ENCODE measurements at places on chromosomes 11 and 22.

DNA sequence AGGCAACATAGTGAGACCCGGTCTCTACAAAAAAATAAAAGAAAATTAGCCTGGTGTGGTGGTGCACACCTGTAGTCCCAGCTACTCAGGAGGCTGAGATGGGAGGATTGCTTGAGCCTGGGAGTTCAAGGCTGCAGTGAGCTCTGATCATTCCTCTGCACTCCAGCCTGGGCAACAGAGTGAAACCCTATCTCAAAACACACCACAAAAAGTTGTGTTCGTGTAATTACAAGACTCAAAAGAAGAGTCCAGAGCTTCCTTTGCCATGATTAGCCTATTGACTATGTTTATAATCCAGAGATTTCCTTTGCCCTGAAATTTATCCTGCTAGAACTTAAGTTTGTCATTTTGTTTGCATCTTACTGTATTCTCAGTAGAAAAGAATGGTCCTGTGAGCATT lies 21.0 kb downstream of the SGSM3 start:
- no peak for DNase-seq

- no peak for DNase-seq
Measured at GRCh38 chr11:64581057-64581523, 9.9 kb upstream of the SLC22A12 start.

DNA sequence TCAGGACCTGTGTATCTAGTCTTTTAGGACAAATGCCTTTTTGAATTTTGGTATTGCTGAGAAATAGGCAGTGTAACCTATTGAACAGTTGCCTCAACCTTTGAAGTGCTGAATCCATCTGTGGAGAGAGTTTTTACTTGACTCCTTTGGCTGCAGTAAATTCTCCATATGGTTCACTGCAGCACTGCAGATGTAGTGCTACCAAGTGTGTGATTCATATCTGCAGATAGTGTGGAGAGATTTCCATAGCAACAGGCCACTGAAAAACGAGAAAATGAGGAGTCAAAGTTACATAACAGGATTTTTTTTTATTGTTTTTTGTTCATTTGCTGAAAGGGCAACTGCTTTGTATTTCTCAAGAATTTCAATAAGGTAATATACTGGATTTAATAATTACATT lies 356.1 kb downstream of the RAB38 start:
- DNase-seq = peak; percentile 5

DNA sequence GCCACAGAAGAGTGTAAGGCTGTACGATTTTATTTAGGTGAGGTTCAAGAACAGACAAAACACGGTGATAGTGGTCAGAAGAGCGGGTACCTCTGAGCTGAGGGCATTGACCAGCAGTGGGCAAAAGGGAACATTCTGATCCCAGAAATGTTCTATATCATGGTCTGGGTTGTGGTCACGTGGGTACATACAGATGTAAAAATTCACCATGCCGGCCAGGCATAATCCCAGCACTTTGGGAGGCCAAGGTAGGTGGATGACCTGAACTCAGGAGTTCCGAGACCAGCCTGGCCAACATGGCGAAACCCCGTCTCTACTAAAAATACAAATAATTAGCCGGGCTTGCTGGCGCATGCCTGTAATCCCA lies 31.1 kb upstream of the GCAT start:
- DNase-seq = no peak

DNA sequence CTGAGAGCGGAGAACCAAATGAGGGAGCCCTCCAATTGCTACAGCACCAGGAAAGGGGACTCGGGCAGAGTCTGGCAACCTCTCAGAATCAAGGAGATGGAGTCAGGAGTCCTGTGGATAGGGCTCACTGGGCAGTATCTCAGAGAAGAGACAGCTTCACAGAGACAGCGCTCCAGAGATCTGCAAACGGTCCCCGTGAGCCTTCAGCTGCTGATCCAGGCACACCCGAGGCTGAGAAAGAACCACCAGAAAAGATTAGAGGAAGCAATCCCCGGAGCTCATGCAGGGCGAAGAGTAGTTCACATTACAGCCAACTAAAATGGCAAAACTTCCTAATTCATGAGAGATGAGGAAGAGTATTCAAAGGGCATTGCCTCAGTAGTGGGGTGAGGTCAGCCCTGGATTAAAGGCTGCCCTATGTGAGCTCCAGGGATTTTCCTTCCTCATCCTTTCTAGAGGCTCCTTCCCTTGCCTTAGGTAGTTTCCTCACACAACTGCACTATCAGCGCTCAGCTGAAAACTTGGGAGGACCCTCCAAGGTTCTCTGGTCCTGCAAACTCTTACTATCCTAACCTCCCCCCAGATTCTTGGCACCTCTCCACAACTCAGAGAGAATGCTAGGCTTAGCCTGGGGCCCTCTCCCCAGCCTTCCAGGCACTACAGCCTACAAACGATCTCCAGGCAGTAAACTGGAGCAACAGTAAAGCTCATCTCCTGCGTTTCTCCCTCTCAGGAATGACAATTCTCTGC lies 23.7 kb downstream of the SCN4B start:
- no peak for DNase-seq

DNA sequence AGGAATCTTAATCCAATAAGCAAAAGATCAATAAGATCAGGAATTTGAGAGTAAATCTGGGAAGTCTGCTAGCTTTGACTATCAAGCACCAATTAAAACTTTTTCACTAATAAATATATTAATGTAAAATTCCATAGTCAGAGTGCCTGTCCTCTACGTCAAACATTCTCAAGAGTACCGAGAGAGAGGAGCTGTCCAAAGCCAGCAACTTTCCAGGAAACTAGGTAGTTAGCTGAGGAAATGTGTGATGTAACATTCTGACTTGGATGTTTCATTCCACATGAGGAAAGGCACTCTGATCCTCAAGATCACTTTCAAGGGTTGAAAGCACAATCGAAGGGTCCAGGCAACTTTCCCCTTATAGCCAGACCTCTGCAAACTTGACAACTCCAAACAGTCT lies 113.2 kb downstream of the STK33 start:
- no peak for DNase-seq

DNA sequence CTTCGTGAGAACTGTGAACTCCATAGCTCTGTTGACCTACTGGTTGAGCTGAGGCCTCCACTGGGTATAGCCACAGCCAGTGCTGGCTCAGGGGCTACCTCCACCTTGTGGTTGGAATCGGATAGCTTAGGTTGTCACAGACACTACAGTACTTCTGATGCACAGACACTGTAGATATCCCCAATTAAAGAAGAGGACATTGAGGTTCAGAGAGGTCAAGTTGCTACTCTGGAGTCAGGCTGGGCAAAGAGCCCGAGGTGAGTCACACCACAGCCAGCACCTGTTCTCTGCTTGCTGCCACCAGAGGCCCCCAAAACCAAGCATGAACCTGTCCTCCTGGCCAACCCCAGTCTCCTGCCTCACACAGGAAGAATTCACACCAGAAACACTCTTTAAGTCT lies 5.4 kb downstream of the UFD1 start:
- DNase-seq = no peak

DNA sequence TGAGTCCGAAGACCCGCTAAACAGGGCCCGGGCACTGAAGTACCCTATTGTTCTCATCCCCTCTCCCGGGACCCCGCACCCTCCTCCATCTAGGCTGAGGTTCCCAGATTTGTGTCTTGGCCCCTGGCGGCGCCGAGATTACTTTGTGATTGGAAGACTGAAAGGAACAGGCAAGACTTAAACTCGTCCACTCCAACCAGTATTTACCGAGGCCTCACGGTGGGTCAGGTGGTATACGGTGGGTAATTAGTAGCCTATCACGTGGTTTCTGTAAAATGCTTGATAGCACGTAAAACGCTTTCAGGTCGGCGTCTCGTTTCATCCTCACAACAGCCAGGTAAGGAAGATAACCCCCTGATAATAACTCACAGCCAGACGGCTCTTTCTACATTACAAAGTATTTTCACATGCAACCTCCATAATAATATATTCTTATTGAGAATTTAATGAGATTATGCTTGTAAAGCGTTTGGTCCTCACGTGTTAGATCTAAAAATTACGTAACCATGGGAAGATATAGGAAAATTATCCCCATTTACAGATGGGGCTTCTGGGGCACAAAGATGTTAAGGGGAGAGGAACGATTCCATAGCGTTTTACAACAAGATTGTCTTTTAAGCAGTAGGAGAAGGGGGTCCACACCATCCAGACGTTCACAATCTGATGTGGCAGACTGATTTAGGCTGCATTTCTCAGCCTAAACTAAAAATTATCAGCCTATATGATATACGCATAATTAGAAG lies 642 bp upstream of the PIK3C2A start:
- DNase-seq = peak; percentile 58

- peak; percentile 45 for DNase-seq
Measured at GRCh38 chr22:44661070-44661469, 40.9 kb upstream of the PRR5 start.

- no peak for DNase-seq
Measured at GRCh38 chr11:117927926-117928325, 1.3 kb downstream of the TMPRSS13 start.

DNA sequence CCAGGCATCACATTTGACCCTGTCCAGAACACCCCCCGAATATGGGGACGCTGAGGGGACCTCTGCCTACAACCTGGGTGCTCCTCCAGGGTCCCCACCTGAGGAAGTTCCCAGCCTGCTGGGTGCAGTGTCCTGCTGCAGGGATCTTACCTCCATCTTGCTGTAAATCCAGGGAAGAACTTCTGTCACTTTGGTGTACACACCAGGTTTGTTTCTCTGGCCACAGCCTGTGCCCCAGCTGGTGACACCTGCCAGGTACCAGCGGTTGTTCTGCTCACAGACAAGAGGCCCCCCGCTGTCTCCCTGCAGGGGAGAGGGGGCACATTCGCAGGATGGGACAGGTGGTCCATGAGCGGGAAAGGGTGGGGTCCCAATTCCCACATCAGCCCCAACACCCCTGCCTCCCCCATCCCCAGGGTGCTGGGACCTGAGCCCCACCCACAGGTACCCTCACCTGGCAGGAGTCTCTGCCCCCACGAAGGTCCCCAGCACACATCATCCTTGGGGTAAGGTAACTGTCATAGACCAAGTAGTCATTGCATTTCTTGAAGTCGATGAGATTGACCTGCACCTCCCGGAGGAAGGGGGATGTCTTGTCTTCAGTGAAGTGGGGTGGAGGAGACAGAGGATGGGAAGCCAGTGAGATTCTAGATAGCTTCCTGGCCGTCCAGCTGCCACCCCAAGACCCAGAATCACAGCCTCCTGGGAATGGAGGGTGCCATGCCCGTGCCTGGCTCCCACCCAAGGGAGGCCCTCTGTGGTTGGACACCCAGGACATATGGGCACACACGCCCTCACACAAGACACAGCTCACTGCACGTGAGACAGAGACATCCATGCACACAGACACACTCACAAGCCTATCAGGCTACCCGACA lies 25.5 kb downstream of the TMPRSS13 start:
- DNase-seq = no peak

GRCh38 chr22:38468443-38469305 lies 778 bp downstream of the KDELR3 start:
- DNase-seq = peak; percentile 45

DNA sequence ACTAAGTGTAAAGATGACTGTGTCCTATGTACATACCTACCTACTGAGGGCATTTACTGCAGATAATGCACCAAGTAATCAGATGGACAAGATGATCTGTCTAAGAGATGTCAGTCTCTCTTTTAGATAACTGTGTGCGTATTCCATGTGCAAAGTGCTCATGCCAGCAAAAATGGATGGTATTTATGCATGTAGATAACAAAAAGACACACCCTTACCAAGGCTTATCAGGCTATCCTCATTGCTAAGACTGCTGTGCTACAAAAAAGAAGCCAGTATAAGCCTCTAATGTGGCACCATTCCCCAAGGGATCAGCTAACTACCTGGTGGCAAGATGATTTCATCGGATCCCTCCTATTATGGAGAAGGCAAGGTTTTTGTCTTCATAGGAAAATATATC lies 34.3 kb upstream of the CD44 start:
- DNase-seq = no peak

GRCh38 chr11:21653951-21654421 lies 538.9 kb upstream of the ANO5 start:
- DNase-seq = no peak

DNA sequence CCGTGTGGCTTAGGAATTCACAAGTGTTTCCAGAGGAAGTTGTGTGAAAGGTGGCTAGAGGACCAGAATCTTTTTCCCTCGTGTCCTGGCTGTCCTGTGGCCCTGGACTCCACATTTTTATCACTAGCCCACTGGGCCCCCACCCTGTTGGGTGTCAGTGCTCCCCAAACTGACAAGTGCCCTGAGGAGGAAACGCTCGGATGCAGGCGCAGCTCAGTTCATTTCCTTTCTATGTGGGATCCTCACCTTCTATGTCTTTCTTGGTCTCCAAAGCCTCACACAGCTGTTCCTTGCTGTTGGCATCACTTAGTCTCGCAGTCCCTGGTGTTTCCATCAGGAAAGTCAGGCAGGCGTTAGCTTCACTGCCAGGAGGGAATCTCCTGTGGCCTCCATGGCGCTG lies 68.0 kb upstream of the KCNQ1OT1 start:
- no peak for DNase-seq

DNA sequence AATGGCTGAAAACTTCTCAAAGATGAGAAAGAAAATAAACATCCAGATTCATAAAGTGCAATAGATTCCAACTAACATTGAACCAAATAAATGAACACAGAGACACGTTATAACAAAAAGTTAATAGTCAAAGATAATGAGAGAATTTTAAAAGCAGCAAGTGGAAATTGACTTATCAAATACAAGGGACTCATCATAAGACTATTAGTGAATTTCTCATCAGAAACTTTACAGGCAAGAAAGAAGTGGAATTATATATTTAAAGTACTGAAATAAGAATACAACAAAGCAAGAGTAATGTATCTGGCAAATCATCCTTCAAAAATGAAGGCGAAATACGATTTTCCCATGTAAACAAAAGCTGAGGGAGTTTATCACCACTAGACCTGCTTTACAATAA lies 852.7 kb downstream of the LRRC4C start:
- no peak for DNase-seq

GRCh38 chr22:44426981-44427380 lies 71.1 kb downstream of the RTL6 start:
- no peak for DNase-seq

DNA sequence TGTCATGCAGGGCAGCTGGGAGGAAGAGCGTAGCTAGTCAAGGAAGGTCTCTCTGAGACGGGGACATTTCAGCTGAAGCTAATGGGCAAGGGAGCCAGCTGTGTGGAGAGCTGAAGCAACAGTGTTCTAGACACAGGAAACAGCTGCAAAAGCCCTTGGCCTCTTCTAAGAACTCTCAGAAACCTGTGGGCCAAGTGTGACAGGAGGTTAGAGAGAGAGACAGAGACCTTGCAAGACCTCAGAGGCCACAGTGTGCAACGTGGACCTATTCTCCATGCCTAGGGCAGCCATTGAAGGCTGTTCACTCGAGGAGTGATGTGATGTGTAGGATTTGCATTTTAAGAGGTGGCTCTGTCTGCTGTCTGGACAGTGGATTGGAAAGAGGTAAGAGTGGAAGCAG lies 48.7 kb upstream of the TNRC6B start:
- DNase-seq = no peak

- DNase-seq = no peak
Measured at GRCh38 chr11:75538150-75538942, 12.6 kb upstream of the GDPD5 start.

- DNase-seq = no peak
Measured at GRCh38 chr11:100861212-100861611, 174.1 kb downstream of the ARHGAP42 start.

GRCh38 chr11:394034-394857 lies at the start of gene PKP3:
Gene PKP3, plus strand, starts transcription at chr11:394209. Its CDS starts 84 bp downstream, at chr11:394293.
- peak; percentile 37 for DNase-seq
